Activated naive CD4-positive, alpha-beta T cell treated with anti-CD3 and anti-CD28 coated beads, Interleukin-2, amount 10 ng/mL, durations not matched to agents 7 days and 5 days (primary cell): ENCODE measurements at places on chromosomes 5 and 9.
A peak's percentile ranks its signal among the peaks of the same experiment; 100 is the strongest.

DNA sequence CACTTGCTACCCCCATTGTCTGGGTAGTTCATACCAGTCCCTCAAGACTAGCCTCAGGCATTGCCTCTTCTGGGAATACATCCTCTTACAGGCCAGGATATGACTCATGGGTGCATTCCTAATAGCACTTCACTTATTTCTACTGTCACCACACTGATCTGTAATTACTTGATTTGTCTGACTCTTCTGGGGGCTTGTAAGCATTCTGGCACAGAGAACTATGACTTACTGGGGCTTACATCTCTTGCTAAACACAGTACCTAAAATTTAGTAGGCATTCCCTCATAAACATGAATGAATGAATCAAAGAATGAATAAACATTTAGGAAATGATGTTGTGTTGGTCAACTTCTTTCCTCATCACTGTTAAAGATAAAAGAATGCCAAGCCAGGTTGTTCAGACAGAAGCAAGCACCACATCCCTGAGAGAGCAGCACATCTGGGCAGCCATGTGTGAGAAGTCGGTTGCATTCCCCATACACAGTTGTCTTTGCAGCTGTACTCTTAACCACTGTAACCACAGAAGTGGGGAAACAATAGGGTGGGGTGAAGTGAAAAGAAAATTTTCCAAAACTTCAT lies 27.6 kb downstream of the IL7R start:
- H3K36me3 ChIP-seq = peaks cover 39% of the 10 kb centered on the region
- H3K27me3 ChIP-seq = no peaks in the 10 kb centered on the region
- H3K27ac ChIP-seq = peak overlapping the region; percentile 8

GRCh38 chr9:91162311-91162710 lies 199.4 kb downstream of the AUH start:
- DNase-seq = no peak
- H3K36me3 ChIP-seq = peaks cover 16% of the 10 kb centered on the region
- H3K4me3 ChIP-seq = peak overlapping the region; percentile 73
- H3K27me3 ChIP-seq = peaks cover 8% of the 10 kb centered on the region
- H3K27ac ChIP-seq = peak overlapping the region; percentile 90
- peaks cover 83% of the 10 kb centered on the region for H3K4me1 ChIP-seq

- H3K4me3 ChIP-seq = no peak overlapping the region
- H3K36me3 ChIP-seq = no peaks in the 10 kb centered on the region
- no peak for DNase-seq
- H3K27me3 ChIP-seq = no peaks in the 10 kb centered on the region
Observed at GRCh38 chr5:108703313-108703712, 44.4 kb upstream of the FER start.

- DNase-seq = no peak
- no peaks in the 10 kb centered on the region for H3K36me3 ChIP-seq
- no peaks in the 10 kb centered on the region for H3K4me1 ChIP-seq
- no peak overlapping the region for H3K4me3 ChIP-seq
- H3K27me3 ChIP-seq = peaks cover 11% of the 10 kb centered on the region
Observed at GRCh38 chr5:170216257-170216864, 16.4 kb upstream of the C5orf58 start.

DNA sequence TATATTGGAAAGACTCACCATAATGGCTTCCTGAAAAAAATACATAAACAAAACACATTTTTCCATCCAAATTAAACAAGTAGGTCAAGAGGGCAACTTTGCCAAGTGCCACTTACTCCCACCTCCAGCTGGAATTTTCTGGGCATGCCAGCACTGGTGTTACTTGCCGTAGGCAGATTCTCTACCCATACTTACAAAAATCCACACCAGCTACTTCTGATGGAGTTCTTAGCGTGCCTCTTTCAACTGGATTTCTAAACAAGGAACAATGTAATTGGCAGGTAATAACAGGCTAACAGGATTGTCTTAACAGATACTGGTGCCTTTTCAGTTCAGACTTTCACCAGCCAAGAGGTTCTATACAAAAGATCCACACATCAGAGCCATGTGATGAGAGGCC lies 301.4 kb downstream of the MLLT3 start:
- DNase-seq = no peak
- H3K36me3 ChIP-seq = peaks cover 52% of the 10 kb centered on the region

- DNase-seq = no peak
- no peak overlapping the region for H3K27ac ChIP-seq
- no peaks in the 10 kb centered on the region for H3K4me1 ChIP-seq
- no peak overlapping the region for H3K4me3 ChIP-seq
- no peaks in the 10 kb centered on the region for H3K36me3 ChIP-seq
- H3K27me3 ChIP-seq = no peaks in the 10 kb centered on the region
Observed at GRCh38 chr5:34616651-34617050, 39.5 kb upstream of the RAI14 start.

DNA sequence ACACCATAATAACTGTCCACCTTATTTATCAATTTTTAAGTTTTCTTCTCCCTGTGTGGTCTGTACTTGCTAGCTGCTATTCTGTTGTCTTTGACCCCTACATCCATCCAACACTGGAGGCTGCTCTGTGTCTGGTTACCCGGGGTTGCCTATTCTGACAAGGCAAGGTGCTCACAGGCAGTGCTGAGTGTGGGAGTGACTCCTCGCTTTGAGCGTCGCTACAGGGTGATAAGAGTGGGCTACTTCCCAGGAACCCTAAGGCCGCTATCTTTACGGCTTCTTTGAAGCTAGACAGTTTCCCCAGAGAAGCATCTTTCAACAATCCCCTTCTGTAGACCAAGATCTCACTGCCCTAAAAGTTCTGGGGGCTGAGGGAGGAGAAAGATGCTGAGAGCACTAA lies 35.3 kb downstream of the NSUN2 start:
- H3K27ac ChIP-seq = no peak overlapping the region
- H3K27me3 ChIP-seq = no peaks in the 10 kb centered on the region
- no peaks in the 10 kb centered on the region for H3K4me1 ChIP-seq
- DNase-seq = no peak

GRCh38 chr5:169149317-169149716 lies 151.6 kb downstream of the SLIT3 start:
- no peak overlapping the region for H3K4me3 ChIP-seq
- no peak for DNase-seq
- no peak overlapping the region for H3K27ac ChIP-seq
- no peaks in the 10 kb centered on the region for H3K36me3 ChIP-seq

GRCh38 chr9:127397646-127398274 lies 791 bp downstream of the SLC2A8 start:
- DNase-seq = peak; percentile 33
- peaks cover 100% of the 10 kb centered on the region for H3K27me3 ChIP-seq
- H3K4me3 ChIP-seq = peak overlapping the region; percentile 44
- peaks cover 17% of the 10 kb centered on the region for H3K4me1 ChIP-seq
- H3K27ac ChIP-seq = no peak overlapping the region

GRCh38 chr5:77645158-77645994 lies 6.9 kb upstream of the OTP start:
- H3K27ac ChIP-seq = peak overlapping the region; percentile 78
- peaks cover 92% of the 10 kb centered on the region for H3K27me3 ChIP-seq
- H3K4me1 ChIP-seq = peaks cover 14% of the 10 kb centered on the region
- peak; percentile 41 for DNase-seq
- H3K36me3 ChIP-seq = peaks cover 3% of the 10 kb centered on the region
- H3K4me3 ChIP-seq = peak overlapping the region; percentile 14

DNA sequence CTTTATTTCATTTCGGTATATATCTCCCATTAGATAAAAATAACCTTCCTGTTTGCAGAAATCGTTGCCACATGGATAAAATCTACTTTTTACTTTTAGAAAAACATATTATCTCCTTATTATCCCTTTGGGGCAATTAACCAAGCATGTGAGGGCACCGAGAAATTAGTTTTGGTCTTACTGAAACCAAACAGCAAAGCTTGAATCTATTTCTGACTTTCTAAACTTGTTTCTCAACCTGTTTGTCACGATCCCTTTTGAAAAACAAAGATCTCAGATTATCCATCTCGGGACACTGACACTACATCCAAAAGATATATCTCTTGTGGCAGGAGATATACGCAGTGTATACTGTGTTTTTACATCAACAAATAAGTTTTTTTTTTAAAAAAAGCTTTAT lies 2.3 kb downstream of the TUT7 start:
- peaks cover 66% of the 10 kb centered on the region for H3K4me1 ChIP-seq
- no peak for DNase-seq
- peaks cover 4% of the 10 kb centered on the region for H3K27me3 ChIP-seq
